ENCODE measurements at places on chromosomes 2 and 18. TPM values are rescaled to one million over a fixed set of nuclear protein-coding genes. Genes with fewer than 3 reads are reported as not detected.

- DNase-seq = no peak
Measured at GRCh38 chr2:133506996-133507395, 61.3 kb downstream of the NCKAP5 start.

GRCh38 chr2:100955226-100955625 is 46.9 kb upstream of the RPL31 start:
- no peak for DNase-seq

GRCh38 chr2:85717308-85718008 is 23.3 kb downstream of the GNLY start:
- no peak for DNase-seq

DNA sequence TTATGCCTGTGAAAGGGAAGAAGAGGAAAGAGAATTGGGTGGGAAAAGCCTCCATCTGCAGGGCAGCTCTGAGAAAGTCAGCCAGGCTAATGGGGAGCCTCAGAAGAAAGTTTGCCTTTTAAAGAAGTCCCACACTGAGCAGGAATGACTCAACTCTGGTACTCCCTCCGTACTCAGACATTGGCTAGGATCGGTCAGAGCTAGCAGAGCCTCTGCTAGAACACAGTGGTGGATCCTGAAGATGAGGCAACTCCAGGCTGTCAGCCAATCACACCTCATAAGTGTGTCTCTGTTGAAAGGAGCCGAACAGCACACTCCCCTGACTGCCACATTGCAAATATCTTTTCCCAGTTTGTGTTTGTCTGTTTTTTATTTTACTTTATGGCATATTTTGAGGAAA is 96.9 kb downstream of the HNRNPLL start:
- peak; percentile 69 for DNase-seq

DNA sequence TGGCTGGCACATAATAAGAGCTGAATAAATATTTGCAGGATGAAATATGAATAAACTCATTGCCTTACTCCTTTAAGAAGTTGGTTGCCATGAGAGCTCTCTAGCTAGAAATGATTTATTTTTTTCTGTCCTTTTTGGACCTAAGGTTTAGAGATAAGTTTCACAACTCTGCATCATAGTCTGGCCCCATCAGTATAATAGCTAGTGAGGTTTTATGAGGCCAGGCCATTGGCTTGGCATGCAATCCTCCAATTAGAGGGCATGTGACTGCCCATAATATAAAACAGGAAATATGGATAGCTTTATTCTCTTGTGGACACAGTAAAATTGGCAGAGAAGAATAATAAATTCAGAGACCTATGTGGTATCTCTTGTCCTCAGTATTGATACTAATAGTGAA is 26.2 kb upstream of the INSIG2 start:
- no peak for DNase-seq

GRCh38 chr2:25204190-25204838 is 35.9 kb upstream of the POMC start:
- DNase-seq = no peak

- no peak for DNase-seq
Measured at GRCh38 chr2:237195396-237196120, 109.9 kb downstream of the COPS8 start.

MTHFD2 gene
- 92.5 TPM for total RNA-seq

CTDSP1 gene
- total RNA-seq = 153 TPM

Measured in ureter (tissue), 1 donor.